ENCODE measurements at places on chromosomes 7 and 10. TPM values are rescaled to one million over a fixed set of nuclear protein-coding genes. Genes with fewer than 3 reads are reported as not detected.

OR2A7 gene
- total RNA-seq = 2.1 TPM

PMS2 gene
- 25.8 TPM for total RNA-seq

DNA sequence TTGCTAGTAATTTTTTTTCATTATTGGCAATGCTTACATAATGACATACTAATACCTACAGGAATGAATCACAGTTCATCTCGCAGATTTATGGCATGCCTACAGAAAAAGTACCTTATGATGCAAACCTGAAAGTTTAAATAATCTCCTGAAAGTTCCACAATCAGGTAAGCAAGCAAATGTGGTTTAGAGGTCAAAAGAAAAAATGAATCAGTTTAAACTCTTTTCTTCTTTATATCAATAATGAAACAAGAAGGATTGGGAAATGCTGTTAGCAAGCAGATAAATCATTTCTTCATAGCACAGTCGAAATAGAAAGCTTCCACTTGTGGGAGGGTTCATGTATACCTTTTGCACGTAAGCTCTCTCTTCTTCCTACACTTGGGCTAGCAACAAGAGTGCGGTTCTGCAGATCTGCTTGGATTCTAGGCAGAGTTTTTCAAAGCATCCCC is 53.7 kb upstream of the MTPN start:
- DNase-seq = no peak
- H3K27ac ChIP-seq = peak overlapping the region; percentile 54
- H3K4me3 ChIP-seq = no peak overlapping the region

LRRC17 gene
- not detected for total RNA-seq

HOGA1 gene
- total RNA-seq = not detected

RSPH10B2 gene
- total RNA-seq = 0.20 TPM

DNA sequence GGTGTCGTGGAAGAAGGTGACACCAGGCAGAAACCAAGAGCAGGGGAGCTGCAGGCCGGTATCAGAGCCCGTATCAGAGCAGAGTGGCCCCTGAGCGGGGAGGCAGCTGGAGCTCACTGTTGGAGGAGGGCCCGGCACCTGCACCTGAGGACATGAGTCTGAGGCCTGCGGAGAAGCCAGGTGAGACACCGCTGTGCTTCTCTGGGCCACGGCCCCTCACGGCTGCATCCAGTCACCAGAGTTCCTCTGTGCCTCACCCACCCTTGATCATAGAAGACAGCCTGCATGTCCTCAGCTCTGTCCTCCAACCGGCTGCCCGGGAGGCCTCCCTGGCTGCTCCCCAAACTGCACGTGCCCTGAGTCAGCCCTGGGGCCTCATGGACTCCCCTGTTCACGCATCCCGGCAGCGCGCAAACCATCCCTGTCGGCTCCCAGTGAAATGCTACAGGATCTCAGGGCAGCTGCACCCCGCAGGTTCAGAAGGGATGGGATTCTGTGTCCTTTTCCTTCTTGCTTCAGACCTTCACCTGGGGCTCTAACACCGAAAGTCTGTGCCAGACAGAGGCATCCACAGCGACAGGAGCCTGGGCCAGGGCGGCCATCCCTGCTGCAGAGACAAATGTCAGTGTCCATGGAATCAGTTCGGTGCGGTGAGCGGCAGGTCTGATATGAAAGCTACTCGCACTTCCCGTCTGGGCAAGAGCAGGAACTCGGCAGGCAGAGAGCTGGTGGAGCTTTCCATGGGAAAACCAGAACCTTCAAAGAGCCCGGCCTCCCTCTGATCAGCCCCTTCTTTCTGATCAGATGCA is 111.9 kb upstream of the FAM20C start:
- H3K36me3 ChIP-seq = no peaks in the 10 kb centered on the region
- H3K4me3 ChIP-seq = no peak overlapping the region
- no peak for DNase-seq
- no peak overlapping the region for H3K27ac ChIP-seq
- peaks cover 3% of the 10 kb centered on the region for H3K27me3 ChIP-seq
- no peaks in the 10 kb centered on the region for H3K4me1 ChIP-seq

GRCh38 chr7:139990142-139990535 is 72.6 kb downstream of the PARP12 start:
- no peaks in the 10 kb centered on the region for H3K27me3 ChIP-seq
- no peaks in the 10 kb centered on the region for H3K4me1 ChIP-seq
- no peak for DNase-seq
- no peak overlapping the region for H3K27ac ChIP-seq

PBLD gene
- 1.1 TPM for total RNA-seq

ACTL6B gene
- not detected for total RNA-seq

LLCFC1 gene
- not detected for total RNA-seq

ANXA8L1 gene
- not detected for total RNA-seq

DNA sequence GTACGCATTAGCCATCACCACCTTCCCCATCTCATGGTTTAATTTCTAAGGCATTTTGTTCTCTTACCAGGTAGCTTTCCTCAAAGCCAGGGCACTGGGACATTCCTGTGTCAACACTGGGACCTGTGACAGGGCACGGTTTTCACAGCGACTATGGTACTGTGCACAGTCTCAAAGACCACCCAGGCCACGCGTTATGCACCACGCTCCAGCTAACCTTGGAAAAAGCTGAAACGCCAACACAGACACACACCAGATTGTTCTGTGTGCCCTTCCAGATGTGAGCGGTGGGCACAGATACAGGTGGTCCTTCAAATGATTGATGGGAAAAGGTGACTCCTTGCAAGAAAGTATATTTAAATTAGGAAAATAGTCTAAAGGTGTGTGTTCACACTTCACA is 337.3 kb downstream of the WDR37 start:
- no peak overlapping the region for H3K4me3 ChIP-seq
- H3K27ac ChIP-seq = no peak overlapping the region
- no peaks in the 10 kb centered on the region for H3K4me1 ChIP-seq
- no peaks in the 10 kb centered on the region for H3K36me3 ChIP-seq
- no peak for DNase-seq

DNA sequence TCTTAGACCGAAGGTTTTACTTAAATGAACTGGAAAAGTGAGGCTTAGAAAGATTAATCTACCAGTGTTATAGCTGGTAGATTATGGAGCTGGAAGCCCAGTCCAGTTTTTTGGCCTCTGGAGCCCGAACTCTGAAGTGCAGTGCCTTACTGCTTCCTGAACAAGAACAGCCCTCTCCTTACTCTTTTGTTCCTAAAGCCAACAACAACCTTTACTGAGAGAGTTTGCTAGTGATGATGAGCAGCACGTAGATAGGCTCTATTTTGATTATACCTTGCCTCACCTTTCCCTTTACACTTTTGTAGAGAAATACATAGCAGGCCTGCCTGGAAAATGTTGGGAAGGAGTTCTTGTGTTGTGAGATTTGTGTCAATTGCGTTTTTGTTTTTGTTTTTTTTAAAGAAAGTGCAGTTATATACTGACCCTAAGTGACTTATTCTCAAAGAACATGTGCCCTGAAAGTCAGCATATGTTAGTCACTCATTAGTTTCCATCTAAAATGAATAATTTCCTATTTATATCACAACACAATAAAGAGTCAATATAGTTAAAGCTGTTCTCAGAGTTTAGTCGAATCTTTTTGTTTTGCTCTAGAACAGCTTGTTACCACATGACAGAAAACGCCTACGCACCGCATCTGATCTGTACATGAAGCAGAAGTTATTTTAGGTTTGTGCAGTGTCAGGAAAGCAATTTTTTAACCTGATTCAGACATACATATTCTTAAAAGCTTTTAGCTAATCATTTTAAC is 33.0 kb downstream of the PLEKHA1 start:
- no peak for DNase-seq
- H3K36me3 ChIP-seq = peaks cover 5% of the 10 kb centered on the region
- peaks cover 14% of the 10 kb centered on the region for H3K4me1 ChIP-seq
- H3K27me3 ChIP-seq = peaks cover 8% of the 10 kb centered on the region

- DNase-seq = peak; percentile 42
- H3K4me1 ChIP-seq = peaks cover 72% of the 10 kb centered on the region
Observed at GRCh38 chr7:45026984-45027773, 27.2 kb downstream of the CCM2 start.

GPR37 gene
- total RNA-seq = not detected

SLC29A4 gene
- total RNA-seq = 0.29 TPM

HECTD2 gene
- 6.2 TPM for total RNA-seq

- no peaks in the 10 kb centered on the region for H3K4me1 ChIP-seq
- no peak overlapping the region for H3K27ac ChIP-seq
- no peak for DNase-seq
- H3K4me3 ChIP-seq = no peak overlapping the region
- H3K27me3 ChIP-seq = peaks cover 3% of the 10 kb centered on the region
Observed at GRCh38 chr7:151705636-151706276, 171.2 kb downstream of the PRKAG2 start.

DNA sequence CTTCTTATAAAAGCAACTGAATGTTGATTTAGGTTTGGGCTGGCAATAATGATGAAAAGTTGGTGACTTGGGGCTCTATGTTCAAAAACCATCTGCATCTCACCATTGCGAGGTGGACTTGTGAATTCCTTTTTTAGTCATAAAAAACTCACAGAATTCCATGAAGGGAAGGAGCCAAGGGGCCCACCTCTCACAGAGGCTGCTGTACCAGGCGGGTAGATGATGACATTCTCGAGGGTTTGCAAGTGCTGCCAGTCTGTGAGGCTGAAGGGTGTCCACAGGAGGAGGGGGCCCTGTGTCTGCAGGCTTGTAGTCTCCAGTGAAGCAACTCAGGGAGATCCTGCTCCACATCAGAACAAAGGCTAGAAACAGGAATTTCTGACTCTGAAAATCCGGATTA is 195.5 kb upstream of the ZNF32 start:
- H3K27ac ChIP-seq = no peak overlapping the region
- no peak for DNase-seq
- H3K36me3 ChIP-seq = peaks cover 1% of the 10 kb centered on the region
- no peak overlapping the region for H3K4me3 ChIP-seq
- H3K4me1 ChIP-seq = peaks cover 8% of the 10 kb centered on the region
- H3K27me3 ChIP-seq = peaks cover 19% of the 10 kb centered on the region

DNA sequence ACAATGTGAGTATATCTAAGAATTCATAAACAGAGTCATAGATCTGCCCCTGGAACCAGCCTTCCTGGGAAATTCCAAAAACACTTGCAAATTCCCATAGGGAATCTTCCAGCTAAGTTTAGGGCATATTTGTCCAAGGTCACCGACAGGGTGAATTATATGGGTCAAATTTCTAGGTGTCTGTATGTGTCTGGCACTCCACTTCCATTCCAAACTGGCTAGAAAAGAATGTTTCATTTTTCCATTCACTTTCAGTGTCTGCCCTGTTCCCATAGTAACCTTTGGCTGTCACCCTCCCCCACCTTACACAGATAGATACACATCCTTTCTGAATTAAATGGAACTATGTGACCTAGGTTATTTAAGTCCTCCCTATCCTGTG is 230.9 kb downstream of the CREB5 start:
- no peaks in the 10 kb centered on the region for H3K36me3 ChIP-seq
- H3K27me3 ChIP-seq = no peaks in the 10 kb centered on the region
- H3K4me1 ChIP-seq = no peaks in the 10 kb centered on the region
- H3K4me3 ChIP-seq = no peak overlapping the region
- H3K27ac ChIP-seq = no peak overlapping the region

GRCh38 chr10:78811174-78811573 is 257.6 kb upstream of the ZMIZ1 start:
- peaks cover 17% of the 10 kb centered on the region for H3K27me3 ChIP-seq
- no peaks in the 10 kb centered on the region for H3K36me3 ChIP-seq
- H3K4me3 ChIP-seq = no peak overlapping the region
- H3K27ac ChIP-seq = no peak overlapping the region

Data from activated T-helper 1 cell treated with anti-CD3 and anti-CD28 coated beads, Interleukin-12 subunit alpha, Interleukin-12 subunit beta, Interleukin-2, Interleukin-4 antibody, amounts not matched to agents 30 ng/mL and 10 ng/mL and 1 ng/mL, durations not matched to agents 14 hours and 24 hours and 36 hours (primary cell).